Body of pancreas (tissue), 4 donors: ENCODE measurements at places on chromosomes 2 and 18. TPM values are rescaled to one million over a fixed set of nuclear protein-coding genes. Genes with fewer than 3 reads are reported as not detected.

- no peak for DNase-seq
Observed at GRCh38 chr2:174086708-174087107, 121.5 kb upstream of the SP3 start.

DNA sequence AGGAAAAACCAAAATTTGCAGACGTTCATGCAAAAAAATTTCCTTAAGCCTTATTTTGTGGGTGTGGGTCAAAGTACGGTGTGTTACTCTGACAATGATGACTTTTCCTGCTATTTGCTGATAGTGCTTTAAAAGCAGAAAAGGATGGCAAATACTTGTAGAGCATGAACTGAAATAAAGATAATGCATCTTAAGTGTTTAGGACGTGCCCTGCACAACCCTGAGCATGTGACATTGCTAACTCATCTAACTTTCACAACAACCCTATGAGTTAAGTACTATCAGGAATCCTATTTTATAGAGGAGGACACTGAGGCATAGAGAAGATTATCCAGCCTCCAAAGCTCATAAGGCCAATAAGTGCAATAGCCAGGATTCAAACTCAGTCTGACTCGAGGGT is 143.3 kb downstream of the RNF152 start:
- DNase-seq = no peak

DNA sequence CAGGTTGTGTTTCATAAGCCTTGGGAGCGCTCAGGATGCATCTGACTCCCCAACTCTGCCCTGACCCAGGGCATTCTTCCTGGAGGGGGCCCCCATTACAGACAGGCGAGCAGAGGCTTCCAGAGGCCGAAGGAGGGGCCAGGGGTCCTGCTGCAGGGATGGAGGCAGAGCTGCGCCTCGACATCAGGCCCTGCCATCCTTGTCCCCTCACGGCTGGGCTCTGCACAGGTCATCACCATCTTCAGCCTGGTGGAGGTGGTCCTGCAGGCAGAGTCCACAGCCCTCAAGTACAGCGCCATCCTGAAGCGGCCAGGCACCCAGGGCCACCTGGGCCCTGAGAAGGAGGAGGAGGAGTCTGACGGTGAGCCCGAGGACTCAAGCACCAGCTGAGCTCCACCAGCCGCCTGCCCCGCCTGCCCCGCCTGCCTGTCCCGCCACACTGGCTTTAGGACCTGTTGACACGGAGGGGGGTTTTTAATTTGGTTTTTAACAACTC is 42.3 kb upstream of the ALPP start:
- no peak for DNase-seq

The RGPD4 gene
- total RNA-seq = not detected

DNA sequence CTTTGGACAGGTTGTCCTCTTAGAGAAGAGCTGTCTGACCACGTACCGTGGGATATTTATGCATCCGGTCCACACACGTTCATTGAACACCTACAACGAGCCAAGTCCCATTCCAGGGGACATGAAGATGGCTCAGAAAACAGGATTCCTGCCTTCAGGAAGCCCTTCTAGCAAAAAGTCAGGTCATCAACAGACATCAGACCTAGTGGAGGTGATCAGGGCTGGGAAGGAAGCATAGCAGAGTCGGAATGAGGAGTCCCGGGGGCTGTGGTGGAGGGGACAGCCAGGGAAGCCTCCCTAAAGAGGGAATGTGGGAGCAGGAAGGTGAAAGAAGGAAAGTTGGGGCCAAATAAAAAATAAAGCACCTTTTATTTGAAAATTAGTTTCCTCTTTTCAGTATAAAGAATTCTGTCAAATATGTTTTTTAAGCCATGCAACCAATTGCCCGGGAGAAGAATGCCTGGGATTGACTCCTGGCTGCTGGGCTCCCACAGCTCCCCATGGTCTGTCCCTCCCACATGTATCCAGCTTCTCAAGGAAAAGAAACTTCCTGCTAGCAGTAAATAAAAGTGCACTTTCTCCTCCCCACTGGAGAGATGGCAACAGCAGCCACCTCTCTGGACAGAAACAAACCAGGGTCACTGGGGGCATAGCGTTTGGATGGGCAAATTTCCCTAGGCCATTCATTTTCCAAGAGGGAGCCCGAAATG is 144.8 kb downstream of the SMAD7 start:
- DNase-seq = no peak

- DNase-seq = no peak
Observed at GRCh38 chr18:10242936-10243680, 211.3 kb upstream of the APCDD1 start.

The CXCR4 gene
- total RNA-seq = 10.6 TPM

GRCh38 chr2:240351826-240352426 is 83.5 kb upstream of the GPC1 start:
- DNase-seq = no peak

GRCh38 chr18:4102901-4103300 is 352.2 kb downstream of the DLGAP1 start:
- DNase-seq = no peak

- peak; percentile 45 for DNase-seq
Observed at GRCh38 chr2:45822272-45822630, 170.8 kb downstream of the PRKCE start.

- no peak for DNase-seq
Observed at GRCh38 chr2:3636586-3637310, 21.3 kb upstream of the ALLC start.

The MSTN gene
- not detected for total RNA-seq

The KCNS3 gene
- total RNA-seq = 8.2 TPM

- DNase-seq = no peak
Observed at GRCh38 chr2:219595256-219595655, 2.4 kb upstream of the STK11IP start.

DNA sequence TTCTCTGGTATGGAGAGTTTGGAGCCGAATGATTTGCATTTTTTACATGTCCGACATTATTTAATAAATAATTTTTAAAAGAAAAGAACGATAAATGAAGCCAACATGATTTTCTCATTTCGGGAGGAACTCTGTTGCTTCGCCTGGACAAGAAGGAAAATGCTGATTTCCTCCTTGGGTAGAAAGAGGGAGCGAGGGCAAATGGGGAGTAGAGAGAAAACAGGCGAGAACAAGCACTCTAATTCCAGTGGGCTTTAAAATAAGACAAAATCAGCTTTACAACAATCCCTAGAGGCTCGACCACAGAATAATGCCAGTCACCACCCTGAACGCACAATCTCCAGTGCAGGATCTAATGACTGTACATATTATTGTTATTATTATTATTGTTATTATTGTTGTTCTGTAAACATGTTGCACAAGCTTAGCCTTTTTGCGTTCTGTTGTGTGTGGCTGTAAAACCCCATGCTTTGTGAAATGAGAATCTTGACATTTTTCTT is 3.7 kb downstream of the DLX1 start:
- no peak for DNase-seq

The SERPINB10 gene
- not detected for total RNA-seq

- no peak for DNase-seq
Observed at GRCh38 chr2:160568856-160569255, 75.2 kb upstream of the RBMS1 start.

DNA sequence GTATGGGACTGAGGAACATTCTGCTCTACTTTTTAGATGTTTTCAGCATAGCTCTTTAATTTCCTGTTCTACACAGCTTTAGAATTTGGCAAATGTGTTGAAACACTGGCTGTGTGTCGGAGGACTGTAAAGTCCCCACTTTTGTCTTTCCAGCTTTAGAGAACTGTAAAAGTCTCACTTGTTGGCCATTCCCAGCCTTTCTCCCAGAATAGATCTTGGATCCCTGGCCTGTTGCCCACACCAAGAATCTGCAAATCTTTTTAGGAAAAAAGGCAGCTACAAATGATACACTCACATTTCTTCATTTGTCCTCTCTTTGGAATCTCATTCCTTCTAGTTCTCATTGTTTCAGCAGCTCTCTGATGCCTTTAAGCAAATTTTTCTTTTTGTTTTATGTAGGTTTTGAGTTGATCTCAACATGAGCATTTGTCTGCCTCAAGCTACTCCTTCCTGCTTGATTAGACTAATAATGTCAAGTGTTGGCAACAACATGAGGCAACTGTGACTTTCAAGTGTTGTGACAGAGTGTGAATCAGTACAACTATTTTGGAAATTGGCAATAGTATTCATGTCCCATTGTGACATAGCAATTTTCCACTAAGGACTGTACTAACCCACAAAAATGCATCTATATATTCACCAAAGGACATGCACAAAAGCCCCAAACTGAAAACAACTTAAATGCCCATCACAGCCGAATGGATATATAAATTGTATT is 610.8 kb downstream of the EPHA4 start:
- no peak for DNase-seq

DNA sequence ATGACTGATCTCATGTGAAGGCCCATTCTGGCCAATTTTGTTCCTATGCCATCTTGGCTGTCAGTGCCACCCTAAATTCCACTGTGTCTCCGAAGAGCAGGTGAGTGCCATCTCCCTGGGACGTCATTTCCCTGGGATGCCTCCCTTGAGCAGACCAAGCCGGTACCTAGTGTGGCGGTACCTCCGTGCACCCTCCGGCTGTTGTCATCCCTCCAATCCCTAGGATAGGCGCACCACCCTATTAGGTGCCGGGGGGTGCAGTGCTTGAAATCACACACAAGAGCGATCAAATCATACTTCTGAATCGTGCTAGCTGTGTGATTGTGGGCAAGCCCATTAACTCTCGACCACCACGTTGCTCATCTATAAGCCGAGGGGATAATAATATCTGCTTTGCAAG is 81.8 kb upstream of the GLI2 start:
- DNase-seq = no peak

DNA sequence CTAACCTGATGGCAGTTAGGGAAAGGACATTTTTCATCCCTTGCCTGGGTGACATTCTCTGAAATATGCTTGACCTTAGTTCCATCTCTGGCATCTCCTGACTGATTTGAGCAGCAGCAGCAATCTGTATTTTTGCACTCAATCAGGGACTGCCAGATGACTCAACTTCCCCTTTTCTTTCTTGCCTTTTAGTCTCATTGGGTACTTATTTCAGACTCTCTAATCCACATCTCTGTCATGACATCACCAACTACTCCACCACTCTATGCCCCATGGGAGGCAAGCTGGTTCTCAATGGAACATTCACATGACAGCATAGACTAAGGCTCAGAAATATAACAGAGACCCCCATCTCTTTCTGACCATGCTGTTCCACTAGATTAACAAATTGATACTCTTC is 254.2 kb downstream of the RIT2 start:
- no peak for DNase-seq

DNA sequence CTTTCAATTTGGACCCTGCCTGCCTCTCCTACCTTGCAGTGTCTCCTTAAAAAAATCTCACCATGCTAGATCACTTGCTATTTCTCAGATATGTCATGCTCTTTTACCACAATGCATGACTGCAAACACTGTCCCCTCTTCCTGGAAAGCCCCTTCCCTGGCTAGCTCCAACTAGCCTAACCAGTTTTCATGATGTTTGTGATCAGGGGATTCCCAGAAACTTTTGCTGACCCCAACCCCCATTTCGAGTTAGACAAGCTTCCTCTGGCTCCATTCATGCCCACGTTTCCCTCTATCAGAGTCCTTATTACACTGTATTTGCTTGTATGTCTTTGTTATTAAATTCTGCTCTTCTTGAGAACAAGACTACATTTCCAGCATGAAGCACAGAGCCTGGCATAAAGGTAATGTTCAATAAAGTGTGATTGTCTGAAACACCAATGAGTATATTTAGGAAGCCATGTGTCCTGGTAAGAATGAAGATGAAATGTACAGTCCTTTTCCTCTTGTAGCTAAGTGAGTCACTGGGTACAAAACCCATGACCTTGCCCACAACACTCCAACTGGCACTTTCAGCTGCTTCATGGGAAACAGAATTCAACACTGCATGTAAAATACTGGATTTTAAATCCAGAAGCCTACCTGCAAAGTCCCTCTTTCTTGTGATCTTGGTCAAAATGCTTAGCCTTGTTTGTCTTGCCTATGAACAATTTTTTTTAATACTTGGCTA is 62.0 kb upstream of the ATL2 start:
- peak; percentile 9 for DNase-seq

- no peak for DNase-seq
Observed at GRCh38 chr2:187158452-187158851, 289.6 kb downstream of the CALCRL start.

The CYS1 gene
- 30.4 TPM for total RNA-seq

- no peak for DNase-seq
Observed at GRCh38 chr2:79860228-79861058, 347.6 kb downstream of the CTNNA2 start.

DNA sequence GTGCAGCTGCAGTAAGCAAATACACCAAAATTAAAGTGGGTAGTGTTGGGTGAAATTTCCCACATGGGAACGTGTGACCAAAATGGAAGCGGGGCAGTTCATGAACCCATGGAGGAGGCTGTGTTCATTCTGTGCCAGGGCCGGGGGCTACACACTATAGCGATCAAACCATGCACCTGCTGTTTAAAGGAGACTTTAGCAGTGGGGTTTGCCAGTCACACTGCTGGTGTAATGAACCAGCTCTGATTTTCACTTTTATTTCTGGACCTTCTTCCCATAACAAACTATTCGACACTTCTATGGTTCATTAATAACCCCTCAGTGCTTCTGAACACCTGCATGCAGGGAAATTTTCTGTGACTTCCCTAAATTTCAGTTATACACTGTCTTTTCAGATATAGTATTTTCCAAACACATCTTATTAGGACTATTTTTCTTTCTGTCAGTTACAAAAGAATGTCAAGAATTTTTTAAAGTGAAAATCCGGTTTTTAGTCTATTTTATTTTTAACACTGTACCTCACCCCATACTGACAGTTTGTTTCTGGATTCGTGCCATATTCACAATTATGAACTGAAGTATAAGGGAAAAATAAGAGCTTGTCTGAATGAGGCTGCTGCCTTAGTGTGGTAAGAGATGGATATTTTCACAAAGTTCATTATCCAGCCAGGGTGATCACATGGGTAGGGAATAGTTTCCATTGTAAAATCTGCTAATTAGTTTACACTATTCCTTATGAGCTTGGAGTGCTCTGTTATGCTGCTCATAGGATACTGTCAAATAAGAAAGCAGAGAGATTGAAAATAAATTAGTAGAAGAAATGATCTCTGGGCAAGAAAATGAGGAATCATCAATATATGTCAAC is 111.3 kb upstream of the CAVIN2 start:
- DNase-seq = no peak

- no peak for DNase-seq
Observed at GRCh38 chr2:172513524-172513900, 42.4 kb upstream of the PDK1 start.

The PARD6G gene
- total RNA-seq = 3.1 TPM

GRCh38 chr2:30180226-30180625 is 33.4 kb downstream of the YPEL5 start:
- no peak for DNase-seq

- DNase-seq = no peak
Observed at GRCh38 chr2:763766-764525, 86.7 kb upstream of the TMEM18 start.

GRCh38 chr2:143873886-143874285 is 646.0 kb downstream of the ZEB2 start:
- DNase-seq = no peak
